ENCODE measurements at places on chromosomes 2 and 18. TPM values are rescaled to one million over a fixed set of nuclear protein-coding genes. Genes with fewer than 3 reads are reported as not detected.

DNA sequence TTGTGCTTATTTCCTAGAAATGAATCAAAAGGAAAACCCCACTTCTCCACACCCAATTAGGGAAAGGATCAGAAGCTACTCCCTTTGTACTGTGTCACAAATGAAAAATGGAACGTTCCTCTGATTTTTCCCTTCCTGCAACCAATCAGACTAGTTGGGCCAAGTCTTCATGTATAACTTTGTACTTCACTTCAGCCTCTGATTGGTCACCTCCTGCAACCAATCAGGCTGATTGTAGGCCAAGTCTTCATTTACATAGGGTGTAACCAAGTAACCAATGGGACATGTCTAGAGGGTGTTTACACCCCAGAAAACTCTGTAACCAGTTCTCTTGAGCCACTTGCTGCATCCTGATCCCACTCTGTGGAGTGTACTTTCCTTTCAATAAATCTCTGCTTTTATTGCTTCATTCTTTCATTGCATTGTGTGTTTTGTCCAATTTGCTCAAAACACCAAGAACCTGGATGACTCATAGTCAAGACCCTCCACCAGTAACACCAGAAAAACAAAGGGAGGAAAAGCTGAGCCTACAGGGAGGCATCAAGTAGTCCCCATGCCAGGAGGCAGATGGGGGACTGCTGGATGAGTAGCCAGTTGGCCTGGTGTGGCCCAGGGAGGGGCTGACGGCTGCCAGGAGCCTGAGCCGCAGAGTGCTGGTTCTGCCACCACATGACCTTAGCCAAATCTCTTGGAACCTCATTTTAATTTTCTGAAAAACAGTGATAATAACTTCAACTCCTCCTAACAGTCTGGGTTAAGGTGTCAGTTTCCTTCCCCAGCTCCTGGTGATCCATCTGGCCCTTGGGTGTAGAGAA, 46.1 kb downstream of the SOWAHC start:
- no peaks in the 10 kb centered on the region for H3K27me3 ChIP-seq
- H3K4me3 ChIP-seq = no peak overlapping the region
- no peak overlapping the region for H3K27ac ChIP-seq
- no peaks in the 10 kb centered on the region for H3K36me3 ChIP-seq
- H3K4me1 ChIP-seq = peaks cover 12% of the 10 kb centered on the region
- DNase-seq = no peak

DNA sequence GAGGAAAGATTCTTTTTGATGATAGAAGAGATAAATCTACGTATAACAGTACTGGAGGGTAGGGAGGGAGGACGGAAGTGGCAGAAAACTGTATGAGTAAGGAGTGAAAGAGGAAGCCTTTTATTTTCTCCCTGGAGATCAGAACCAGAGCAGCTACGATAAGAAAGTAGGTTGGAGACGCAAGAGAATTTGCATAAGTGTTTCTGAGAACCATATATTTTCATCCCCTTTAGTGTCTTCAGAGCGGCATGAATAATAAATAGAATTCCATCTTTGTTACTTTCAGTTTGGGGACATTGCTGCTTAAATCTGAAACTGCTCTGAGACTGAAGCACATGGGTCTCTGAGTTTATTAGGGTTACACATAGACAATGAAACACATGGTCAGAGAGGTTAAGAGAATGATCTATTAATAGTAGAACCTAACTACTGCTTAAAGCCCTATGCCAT, 230.2 kb upstream of the TNP1 start:
- H3K36me3 ChIP-seq = no peaks in the 10 kb centered on the region
- no peak overlapping the region for H3K4me3 ChIP-seq
- no peaks in the 10 kb centered on the region for H3K4me1 ChIP-seq
- H3K27ac ChIP-seq = no peak overlapping the region
- no peak for DNase-seq

- H3K4me3 ChIP-seq = no peak overlapping the region
- DNase-seq = no peak
- no peaks in the 10 kb centered on the region for H3K4me1 ChIP-seq
- H3K27me3 ChIP-seq = no peaks in the 10 kb centered on the region
- H3K36me3 ChIP-seq = no peaks in the 10 kb centered on the region
- no peak overlapping the region for H3K27ac ChIP-seq
These were observed 61.6 kb upstream of the HS6ST1 start for GRCh38 chr2:128380061-128380889.

BMP10 gene
- polyA plus RNA-seq = 0.39 TPM

- no peak for DNase-seq
- no peak overlapping the region for H3K4me3 ChIP-seq
- peaks cover 2% of the 10 kb centered on the region for H3K4me1 ChIP-seq
- no peak overlapping the region for H3K27ac ChIP-seq
These were observed 22.0 kb downstream of the MXD1 start for GRCh38 chr2:69936906-69937305.

DNA sequence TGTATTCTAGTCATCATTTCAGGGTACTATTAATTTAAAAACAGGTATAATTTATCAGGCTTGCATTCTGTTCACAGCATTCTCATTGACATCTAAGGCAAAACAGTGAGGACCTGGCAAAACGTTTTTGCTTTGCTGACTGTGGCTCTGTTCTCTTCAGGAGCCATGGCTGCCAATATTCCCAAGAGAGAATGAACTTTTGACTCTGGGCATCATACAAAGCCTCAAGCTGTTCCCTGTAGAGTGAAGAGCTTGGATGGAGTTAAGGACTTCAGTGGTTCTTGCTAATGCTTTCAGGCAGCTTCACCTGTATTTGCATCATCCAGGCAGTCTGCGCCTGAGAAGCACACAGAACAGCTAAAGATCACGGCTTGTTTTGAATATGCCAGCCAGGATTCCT, 65.9 kb upstream of the CAVIN2 start:
- no peaks in the 10 kb centered on the region for H3K4me1 ChIP-seq
- H3K27me3 ChIP-seq = no peaks in the 10 kb centered on the region
- no peak overlapping the region for H3K27ac ChIP-seq
- DNase-seq = no peak

HTR2B gene
- 1.0 TPM for polyA plus RNA-seq

DNA sequence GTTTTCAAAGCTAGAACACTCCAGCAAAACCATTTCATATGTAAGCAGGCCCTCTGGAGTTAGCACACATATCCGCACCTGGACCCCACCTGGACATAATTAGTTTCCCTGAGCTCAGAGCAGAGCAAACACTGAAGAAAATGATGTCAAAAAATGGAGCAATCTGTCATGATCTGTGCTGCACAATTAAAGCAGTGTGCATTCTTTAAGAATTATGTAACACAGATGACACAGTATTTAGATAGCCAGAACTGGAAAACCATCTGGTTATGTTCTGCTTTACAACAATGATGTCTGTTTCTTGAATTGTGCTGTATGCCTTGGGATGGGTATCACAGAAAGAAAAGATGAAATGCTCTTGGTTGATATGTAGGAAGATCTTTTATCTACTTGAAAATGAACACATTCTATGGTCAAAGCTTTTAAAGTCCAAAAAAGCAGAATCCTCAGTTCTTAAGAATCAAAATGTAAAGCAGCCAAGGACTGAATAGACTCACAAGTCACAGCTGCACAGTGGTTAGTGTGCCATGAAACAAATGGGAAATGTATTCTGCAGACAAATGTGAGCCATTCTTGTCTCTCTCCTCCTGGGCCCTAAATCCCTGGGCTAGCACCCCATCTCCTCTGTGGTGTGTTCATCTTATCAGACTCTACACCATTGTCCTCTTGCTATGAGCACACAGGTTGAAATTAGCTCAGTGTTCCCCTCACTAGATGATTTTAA, 36.8 kb downstream of the HRH4 start:
- H3K27ac ChIP-seq = no peak overlapping the region
- DNase-seq = no peak
- no peaks in the 10 kb centered on the region for H3K27me3 ChIP-seq
- H3K4me3 ChIP-seq = no peak overlapping the region

- no peak overlapping the region for H3K4me3 ChIP-seq
- H3K4me1 ChIP-seq = no peaks in the 10 kb centered on the region
- DNase-seq = no peak
- no peaks in the 10 kb centered on the region for H3K36me3 ChIP-seq
- H3K27me3 ChIP-seq = peaks cover 2% of the 10 kb centered on the region
These were observed 92.4 kb upstream of the COPS8 start for GRCh38 chr2:236993286-236993685.

DNA sequence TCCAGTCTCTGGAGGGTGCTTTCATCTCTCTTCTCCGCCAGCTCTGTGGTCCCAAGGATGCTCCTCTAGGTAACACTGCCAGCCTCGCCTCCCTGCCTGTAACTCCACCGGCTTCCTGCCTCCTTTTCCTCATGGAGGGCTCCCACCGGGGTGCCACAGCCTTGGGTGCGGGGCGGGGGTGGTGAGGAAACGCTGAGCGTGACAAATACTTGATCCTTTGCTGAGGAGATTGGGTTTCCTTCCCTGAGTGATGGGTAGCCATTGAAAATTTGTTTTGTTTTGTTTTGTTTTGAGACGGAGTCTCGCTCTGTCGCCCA, 25.1 kb downstream of the TIMM21 start:
- H3K36me3 ChIP-seq = no peaks in the 10 kb centered on the region
- H3K4me1 ChIP-seq = no peaks in the 10 kb centered on the region
- H3K27ac ChIP-seq = no peak overlapping the region
- no peak for DNase-seq
- H3K4me3 ChIP-seq = no peak overlapping the region

GRCh38 chr2:108630567-108631405, 88.5 kb upstream of the RANBP2 start:
- H3K27me3 ChIP-seq = no peaks in the 10 kb centered on the region
- DNase-seq = no peak
- no peaks in the 10 kb centered on the region for H3K4me1 ChIP-seq
- no peak overlapping the region for H3K4me3 ChIP-seq

GRCh38 chr2:45345331-45346234, 265.5 kb downstream of the SRBD1 start:
- H3K27ac ChIP-seq = no peak overlapping the region
- H3K4me1 ChIP-seq = no peaks in the 10 kb centered on the region
- peak; percentile 16 for DNase-seq
- no peaks in the 10 kb centered on the region for H3K27me3 ChIP-seq
- H3K36me3 ChIP-seq = no peaks in the 10 kb centered on the region
- H3K4me3 ChIP-seq = no peak overlapping the region

ACTG2 gene
- 0.46 TPM for polyA plus RNA-seq

OTOS gene
- polyA plus RNA-seq = not detected

DNA sequence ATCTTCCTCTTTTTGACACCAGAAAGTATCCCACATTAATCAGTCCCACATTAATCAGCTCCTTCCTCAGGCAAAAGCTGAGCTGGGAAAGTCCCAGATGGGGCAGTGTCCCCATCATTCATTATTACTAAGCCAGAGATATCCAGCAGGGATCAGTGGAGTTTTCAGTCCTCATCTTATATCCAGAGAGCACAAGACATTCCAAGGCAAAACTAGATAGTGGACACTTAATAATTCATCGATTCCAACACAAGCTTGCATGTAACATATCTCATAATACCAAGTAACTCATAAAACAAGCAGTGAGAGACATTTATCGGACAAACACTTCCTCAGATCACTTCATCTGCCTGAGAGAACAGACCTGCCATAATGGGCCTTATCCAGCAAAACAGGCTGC, 53.1 kb downstream of the MCFD2 start:
- DNase-seq = no peak
- H3K36me3 ChIP-seq = no peaks in the 10 kb centered on the region
- H3K4me3 ChIP-seq = no peak overlapping the region
- no peaks in the 10 kb centered on the region for H3K27me3 ChIP-seq

IL36B gene
- polyA plus RNA-seq = not detected

DNA sequence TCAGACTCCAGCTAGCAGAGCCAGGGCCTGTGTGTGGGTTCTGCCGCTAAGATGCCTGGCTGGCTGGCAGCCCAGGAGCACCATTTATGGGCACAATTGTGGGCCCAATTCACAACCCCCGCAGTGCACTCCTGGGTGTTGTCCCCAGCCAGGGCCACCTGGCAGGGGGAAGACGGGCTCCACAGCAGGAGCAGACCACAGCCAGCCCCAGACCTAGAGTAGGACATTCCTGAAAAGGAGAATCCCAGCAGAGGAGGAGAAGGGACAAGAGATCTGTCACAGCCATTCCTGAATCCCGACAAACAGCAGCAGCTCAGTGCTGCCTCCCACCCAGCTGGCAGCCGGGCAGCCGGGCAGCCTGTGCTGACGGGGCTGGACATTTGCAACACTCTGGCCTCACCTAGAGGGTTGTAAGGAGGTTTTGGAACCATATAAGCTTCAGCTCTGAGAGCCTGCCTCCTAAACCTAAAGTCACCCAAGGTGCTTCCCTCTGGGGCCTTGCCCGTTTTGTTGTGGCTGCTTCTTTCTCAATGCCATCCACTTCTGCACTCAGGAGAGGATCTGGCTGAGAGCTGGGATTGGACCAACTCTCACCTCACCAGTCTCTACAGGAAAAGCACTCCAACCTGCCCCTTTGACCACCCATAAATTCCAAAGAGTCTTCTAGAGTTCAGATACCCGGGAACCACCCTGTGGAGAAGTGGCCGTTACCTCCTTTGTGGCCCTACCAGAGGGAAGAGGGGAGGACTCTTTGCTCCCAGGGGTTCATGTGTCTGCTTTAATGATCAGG, 4.1 kb upstream of the TMEM177 start:
- H3K27ac ChIP-seq = no peak overlapping the region
- H3K36me3 ChIP-seq = no peaks in the 10 kb centered on the region
- H3K27me3 ChIP-seq = no peaks in the 10 kb centered on the region

GRCh38 chr2:217060516-217060915, 200.7 kb upstream of the TNP1 start:
- H3K27ac ChIP-seq = no peak overlapping the region
- H3K27me3 ChIP-seq = no peaks in the 10 kb centered on the region
- H3K36me3 ChIP-seq = no peaks in the 10 kb centered on the region
- H3K4me3 ChIP-seq = no peak overlapping the region

ASB1 gene
- 6.1 TPM for polyA plus RNA-seq
